GM23338 (cell line): ENCODE measurements at places on chromosomes 7 and 10. TPM values are rescaled to one million over a fixed set of nuclear protein-coding genes. Genes with fewer than 3 reads are reported as not detected.

- no peak overlapping the region for H3K4me3 ChIP-seq
- peak; percentile 89 for DNase-seq
- H3K27ac ChIP-seq, result no peak overlapping the region
- H3K36me3 ChIP-seq, result no peaks in the 10 kb centered on the region
- peaks cover 59% of the 10 kb centered on the region for H3K4me1 ChIP-seq
Observed at GRCh38 chr10:11472158-11472753, 139.2 kb downstream of the USP6NL start.

DNA sequence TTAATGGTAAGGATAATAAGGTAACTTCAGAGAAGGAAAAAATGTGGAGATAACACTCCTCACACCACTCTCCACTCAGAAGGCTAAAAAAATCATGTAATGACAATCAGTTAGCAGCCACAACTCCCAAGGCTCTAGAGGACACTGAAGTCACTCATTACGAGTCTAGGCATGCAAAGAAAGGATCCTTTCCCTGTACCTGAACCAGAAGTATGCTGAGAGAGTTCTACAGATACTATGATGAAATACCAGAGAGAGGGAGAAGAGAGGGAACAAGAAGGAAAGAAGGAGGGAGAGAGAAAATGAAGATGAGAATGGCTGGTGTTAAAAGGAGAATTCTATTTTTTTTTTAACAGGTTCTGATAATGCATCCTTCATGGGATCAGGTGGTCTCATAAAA lies 224.3 kb upstream of the PLXNA4 start:
- no peak for DNase-seq
- no peaks in the 10 kb centered on the region for H3K36me3 ChIP-seq
- no peaks in the 10 kb centered on the region for H3K4me1 ChIP-seq

DNA sequence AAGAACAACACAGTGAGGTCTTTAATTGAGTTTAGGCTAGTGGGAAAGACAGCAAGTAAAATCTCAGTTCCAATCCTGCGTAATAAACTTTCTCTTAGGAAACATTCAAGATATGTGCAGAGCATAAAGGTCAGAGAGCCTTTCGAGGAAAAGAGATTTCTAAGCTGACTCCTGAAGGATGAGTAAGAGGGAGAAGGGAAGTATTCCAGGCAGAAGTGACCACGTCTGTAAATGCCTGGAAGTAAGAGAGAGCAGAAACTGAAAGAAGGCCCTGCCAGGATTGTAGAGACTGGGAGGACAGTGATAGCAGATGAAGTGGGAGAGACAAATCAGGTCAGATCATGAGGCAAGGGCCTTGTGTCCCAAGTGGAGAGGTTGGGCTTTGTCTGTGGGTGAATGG lies 41.8 kb downstream of the PNLIPRP3 start:
- no peak overlapping the region for H3K4me3 ChIP-seq
- H3K27ac ChIP-seq, result no peak overlapping the region

NEBL gene
- 9.5 and 11.4 TPM in 2 replicates for total RNA-seq

SEMA3C gene
- total RNA-seq, result 3.1 and 3.5 TPM in 2 replicates

ALOX5 gene
- total RNA-seq, result 5.4 and 5.7 TPM in 2 replicates

LMOD2 gene
- not detected in 2 replicates for total RNA-seq
